Thoracic aorta (tissue), 2 donors: ENCODE measurements at places on chromosomes 1 and 21. TPM values are rescaled to one million over a fixed set of nuclear protein-coding genes. Genes with fewer than 3 reads are reported as not detected.

SLC44A3 gene
- 3.7 TPM for total RNA-seq

MMP23B gene
- total RNA-seq = 201 TPM

CD48 gene
- 9.9 TPM for total RNA-seq

PYHIN1 gene
- 6.5 TPM for total RNA-seq

DIO1 gene
- not detected for total RNA-seq

ESRRG gene
- not detected for total RNA-seq

MFAP2 gene
- 24.0 TPM for total RNA-seq

KPRP gene
- total RNA-seq = not detected

LCE1D gene
- total RNA-seq = not detected

SFN gene
- total RNA-seq = 3.8 TPM

PMVK gene
- total RNA-seq = 13.8 TPM
